ENCODE measurements at places on chromosomes 5 and 9.

GRCh38 chr9:69649566-69650250 lies 22.5 kb downstream of the APBA1 start:
- DNase-seq = no peak

DNA sequence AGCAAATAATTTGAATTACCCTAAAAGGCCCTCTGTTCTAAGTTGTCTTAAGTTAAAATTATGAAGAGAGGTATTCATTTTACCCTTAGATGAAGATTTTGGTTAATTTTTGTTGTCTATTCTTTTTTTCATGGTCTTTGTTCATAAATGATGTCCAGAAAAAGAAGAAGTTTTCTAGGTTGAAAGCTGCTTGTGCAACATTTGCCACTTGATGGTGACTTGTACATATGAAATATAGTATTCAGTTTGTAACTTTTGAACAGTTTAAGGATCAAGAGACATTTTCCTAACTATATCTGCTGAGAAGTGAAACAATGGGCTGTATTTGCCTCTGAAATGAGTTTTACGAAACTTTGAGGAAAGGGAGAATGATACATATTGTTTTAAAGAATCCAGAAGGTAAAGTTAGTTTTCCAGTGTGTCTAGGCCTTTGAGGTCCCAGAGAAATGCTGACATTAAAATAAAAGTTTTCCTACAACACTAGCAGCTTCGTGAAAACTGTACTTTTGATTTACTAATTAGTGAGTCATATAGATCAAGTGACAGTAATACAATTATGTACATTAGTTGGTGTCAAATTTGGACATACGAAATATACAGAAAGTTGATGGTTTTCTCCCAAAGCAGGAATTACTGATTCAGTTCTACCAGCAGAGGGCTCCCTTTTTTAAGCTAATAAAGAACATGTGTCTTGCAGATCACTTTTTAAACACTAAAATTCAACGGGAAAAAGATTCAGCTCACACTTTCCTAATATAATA lies 70.5 kb downstream of the PIK3R1 start:
- DNase-seq = no peak

DNA sequence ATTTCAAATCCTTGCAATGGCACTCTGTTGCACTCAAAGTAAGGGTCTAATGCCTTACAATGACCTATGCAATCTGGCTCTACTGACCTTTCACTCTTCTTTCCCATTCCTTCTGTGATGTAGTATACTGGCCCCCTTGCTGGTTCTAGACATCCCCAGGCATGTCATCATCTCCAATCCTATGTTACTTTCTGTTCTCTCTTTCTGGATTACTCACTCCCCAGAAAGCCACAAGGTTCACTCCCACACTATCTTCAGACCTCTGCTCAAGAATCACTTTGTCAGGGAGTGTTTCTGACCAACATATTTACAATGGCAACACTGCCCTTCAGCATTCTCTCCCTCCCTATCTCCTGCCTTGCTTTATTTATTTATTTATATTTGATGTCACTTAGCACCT lies 802.2 kb upstream of the WWC1 start:
- no peak for DNase-seq

- no peak for DNase-seq
These were observed 1.2 kb upstream of the IL33 start for GRCh38 chr9:6214434-6214833.

- DNase-seq = no peak
These were observed 159.7 kb upstream of the TLX3 start for GRCh38 chr5:171149333-171149732.

DNA sequence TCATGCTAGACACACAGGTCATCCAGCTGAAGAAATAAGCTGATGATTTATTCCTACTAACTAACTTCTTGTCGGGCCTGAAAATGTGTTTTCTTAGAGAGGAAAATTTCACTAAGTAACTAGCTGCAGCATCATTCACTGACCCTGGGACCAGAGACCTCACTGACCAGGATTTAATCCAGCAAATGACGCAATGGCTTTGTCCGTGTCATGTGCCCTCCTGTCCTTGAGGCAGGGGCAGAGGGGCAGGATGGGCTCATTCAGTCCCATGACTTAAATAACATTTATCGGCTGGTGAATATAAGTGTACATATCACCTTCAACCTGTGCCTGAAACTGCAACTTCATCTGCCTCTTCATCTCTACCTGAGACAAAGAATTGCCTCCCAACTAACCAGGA lies 154.8 kb downstream of the SEMA5A start:
- DNase-seq = no peak

DNA sequence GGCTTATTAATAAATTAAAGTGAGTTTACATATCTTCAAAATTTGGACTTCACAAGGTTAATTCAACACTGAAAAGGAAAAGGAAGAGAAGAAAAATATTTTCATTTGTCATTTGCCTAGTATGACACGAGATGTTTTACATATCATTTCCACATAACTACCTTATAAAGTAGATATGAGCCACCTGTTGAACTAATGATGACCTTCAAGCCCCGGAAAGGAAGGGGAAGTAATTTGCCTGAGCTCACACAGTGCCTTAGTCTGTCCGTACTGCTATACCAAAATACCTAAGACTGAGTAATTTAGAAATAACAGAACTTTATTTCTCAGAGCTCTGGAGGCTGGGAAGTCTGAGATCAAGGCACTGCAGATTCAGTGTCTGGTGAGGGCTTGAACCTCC lies 17.9 kb downstream of the CMYA5 start:
- no peak for DNase-seq

- no peak for DNase-seq
These were observed 243.7 kb downstream of the SEMA5A start for GRCh38 chr5:9302218-9302617.

DNA sequence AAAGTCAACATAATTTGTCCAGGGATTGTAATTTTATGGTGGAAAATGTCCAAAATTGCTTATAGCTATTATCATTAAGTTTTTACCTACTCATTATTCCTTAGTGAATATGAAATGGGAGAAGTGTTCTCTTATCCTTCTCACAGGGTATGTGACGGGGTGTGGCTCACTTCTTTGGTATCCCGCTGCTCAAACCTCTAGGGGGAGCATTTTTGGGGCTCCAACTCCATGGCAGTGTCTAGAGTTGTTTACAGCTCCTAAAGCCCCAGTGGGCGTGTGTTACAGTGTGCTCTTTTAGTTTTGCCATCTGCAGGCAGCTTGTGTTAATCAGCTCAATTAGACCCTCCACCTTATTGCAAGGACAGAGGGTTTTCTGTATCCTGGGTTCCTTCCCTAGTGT lies 89.4 kb downstream of the CDKN2A start:
- no peak for DNase-seq

DNA sequence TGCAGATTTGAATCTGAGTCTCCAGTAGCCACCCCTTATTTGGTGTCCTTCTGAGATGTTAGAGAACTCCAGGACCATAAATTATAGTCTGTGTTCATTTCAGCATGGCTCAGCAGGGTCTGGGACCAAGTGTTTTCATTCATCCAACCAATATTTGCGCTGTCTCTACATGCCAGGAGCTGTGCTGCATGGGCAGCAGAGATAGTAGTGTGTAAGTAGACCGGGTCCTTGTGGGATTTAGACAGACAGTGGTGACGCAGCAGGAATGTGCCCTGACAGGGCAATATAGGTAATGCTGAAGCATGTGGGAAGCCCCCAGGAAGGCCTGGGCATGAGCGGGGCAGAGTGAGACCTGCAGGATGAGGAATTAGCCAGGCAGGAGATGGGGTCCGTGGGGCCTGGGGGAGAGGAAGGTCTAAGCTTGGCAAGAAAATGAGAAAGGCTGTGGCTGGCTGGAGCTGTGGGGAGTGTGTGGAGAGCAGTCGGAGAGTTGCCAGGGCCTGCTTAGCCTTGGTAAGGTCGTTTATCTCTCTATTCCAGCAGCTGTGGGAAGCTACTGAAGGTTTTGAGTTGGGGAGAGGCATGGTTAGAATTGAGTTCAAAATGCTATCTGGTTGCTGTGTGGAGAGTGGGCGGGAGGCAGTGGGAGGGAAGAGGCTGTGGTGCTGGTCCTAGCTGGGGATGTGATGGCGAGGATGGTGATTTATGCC lies 16.8 kb downstream of the STXBP1 start:
- no peak for DNase-seq

GRCh38 chr5:90793183-90793582 lies 234.6 kb downstream of the ADGRV1 start:
- no peak for DNase-seq

GRCh38 chr9:137828527-137829259 lies 48.9 kb upstream of the CACNA1B start:
- DNase-seq = no peak

- DNase-seq = no peak
These were observed 312.9 kb downstream of the ARHGEF28 start for GRCh38 chr5:73938938-73939320.

DNA sequence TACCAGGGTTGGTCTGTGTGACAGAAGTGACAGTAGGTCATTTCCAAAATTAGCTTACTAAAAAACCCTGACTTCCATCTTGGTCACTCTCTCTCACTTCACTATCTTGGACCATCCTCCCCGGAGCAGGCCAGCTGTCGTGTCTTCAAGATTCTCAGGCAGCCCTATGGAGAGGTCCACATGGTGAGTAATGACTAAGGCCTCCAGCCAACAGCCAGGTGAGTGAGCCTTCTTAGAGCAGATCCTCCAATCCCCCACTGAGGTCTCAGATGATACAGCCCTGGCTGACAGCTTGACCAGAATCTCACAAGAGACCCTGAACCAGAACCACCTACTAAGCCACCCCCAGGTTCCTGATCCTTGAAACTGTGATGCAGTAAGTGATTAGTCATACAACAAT lies 92.0 kb downstream of the DCP2 start:
- DNase-seq = no peak

- DNase-seq = no peak
These were observed 37.6 kb upstream of the IPPK start for GRCh38 chr9:92707530-92707929.

DNA sequence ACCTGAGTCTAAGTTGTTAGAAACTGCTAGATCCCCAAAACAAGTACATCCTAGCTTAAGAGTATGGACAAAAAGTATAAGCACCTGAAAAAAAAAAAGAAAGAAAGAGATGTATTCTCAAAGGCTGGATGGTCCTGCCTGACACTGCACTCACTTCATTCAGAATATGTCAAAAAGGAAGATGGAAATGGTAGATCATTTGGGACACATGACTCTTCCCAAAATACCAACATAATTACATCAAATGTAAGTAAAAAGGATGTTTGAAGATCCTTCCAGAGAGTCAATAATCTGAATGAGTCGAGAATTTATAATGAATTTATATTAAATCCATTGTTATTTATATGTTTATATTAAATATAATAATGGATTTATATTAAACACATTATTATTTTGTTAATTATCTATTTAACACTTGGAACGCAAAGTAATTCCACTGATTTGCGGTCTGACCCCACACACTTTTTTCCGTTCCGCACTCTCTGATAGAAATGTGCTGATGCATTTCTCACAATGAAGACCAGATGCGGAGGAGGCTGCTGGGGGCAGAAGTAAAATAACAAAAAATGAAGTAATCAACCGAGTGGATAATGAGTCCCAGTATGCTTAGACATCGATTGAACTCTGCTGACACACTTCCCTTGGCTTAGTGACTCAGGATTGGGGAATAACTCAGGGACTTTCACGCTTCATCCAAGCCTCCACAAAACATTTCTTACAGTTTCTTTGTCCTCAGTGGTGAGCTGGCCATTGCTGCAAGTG lies 201.2 kb downstream of the ADAMTS12 start:
- no peak for DNase-seq

DNA sequence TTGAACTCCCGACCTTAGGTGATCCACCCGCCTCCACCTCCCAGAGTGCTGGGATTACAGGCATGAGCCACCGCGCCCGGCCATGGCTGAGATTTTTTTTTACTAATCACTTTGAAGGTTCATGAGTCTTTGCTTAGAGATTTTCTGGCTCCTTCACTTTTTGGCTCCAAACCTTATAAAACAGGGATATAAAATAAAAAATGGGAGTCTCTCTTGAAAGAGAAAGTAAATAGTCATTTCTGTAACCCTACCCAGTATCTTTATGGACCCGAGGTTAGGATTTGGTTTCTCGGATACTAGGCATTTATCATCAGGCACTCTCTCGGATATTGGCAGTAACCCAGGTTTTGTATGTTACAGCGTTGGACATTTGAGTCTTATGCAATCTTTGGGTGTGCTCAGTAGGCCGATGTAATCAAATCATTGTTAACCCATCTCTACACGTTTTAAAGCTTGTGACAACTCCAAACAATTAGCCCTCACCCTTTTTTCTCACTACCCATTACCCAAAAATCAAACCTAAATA lies 25.3 kb downstream of the STXBP1 start:
- no peak for DNase-seq

DNA sequence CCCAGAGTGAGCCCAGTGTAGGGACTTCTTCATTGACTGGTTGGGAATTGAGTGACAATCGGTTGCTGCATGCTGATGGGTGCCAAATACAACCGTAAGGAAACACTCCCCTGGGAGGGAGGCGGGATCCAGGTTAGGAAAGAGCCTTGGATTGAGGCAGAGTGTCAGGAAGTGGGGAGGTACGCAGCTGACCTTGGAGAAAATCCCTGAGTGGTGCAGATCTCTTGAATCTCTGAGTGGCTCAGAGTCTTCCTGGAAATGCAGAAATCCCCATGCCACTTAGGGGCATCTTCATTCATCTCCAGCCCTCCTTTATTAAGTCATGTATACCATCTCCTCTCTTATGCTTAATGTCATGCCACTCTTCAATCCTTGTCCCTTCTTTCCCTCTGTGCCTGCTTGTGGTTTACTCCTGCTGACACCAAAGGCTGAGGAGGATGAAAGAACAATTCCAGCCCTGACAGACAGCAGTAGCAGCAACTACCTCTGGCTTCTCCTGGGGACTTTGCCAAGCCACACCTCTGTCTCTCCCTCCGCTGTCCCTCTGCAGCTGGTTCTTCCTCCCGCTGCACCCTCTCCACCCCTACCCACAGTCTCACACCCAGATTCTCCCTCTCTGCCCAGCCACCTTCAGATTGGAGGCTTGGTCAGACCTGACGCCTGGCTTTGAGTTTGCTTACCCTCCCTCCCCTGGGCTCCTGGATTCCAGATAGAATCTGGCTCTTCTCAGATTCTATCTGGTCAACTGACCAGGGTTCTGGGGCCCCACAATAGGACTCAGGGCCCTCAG lies 14.1 kb upstream of the LCP2 start:
- no peak for DNase-seq

- no peak for DNase-seq
These were observed 4.1 kb upstream of the KCNMB1 start for GRCh38 chr5:170393235-170393634.

DNA sequence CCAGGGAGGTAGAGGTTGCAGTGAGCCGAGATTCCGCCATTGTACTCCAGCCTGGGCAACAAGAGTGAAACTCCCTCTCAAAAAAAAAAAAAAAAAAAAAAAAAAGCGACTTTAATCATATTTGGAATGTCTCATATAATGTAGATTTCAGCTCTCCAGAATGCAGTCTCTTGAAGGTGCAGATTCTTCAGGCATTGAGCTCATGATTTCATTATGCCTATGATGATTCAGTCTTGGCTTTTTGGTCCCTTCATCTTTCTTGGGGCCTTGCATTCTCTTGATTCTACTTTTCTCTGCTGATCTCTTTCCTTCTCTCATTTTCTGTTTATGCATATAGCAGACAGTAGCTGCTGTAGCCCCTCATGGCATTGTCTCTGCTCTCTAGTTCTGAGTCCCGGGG lies 22.9 kb downstream of the KDM4C start:
- DNase-seq = no peak

DNA sequence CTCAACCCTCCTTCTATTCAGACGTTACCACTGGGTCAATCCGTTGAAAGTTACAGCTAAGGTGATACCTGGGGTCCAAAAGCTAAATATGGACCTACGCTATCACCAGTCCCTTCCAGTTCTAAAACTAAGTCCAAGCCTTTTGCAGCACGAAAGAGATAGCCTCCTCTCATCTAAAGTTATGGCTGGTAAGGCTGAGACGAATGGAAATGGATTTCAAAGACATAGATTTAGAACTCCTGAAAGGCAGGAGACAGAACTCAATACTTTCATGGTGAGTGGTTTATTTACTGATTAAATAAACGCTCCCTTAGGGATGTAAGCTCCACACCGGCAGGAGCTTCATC lies 751 bp upstream of the RIC1 start:
- no peak for DNase-seq
